Activated CD4-positive, alpha-beta T cell treated with anti-CD3 and anti-CD28 coated beads, Interleukin-2, Interleukin-6, amounts not matched to agents 100 ng/mL and 50 ng/mL, durations not matched to agents 16 hours and 8 hours (primary cell): ENCODE measurements at places on chromosomes 6 and 20.

GRCh38 chr20:56409956-56410355 lies 2.1 kb upstream of the CASS4 start:
- DNase-seq: no peak

GRCh38 chr20:3896853-3897583 lies 7.8 kb downstream of the PANK2 start:
- no peak for DNase-seq

GRCh38 chr6:143337201-143337949 lies 113.1 kb downstream of the ADAT2 start:
- DNase-seq: peak; percentile 52

GRCh38 chr6:75268988-75269354 lies 15.6 kb downstream of the TMEM30A start:
- no peak for DNase-seq

GRCh38 chr20:2750491-2751251 lies 49.8 kb downstream of the CPXM1 start:
- peak; percentile 15 for DNase-seq

DNA sequence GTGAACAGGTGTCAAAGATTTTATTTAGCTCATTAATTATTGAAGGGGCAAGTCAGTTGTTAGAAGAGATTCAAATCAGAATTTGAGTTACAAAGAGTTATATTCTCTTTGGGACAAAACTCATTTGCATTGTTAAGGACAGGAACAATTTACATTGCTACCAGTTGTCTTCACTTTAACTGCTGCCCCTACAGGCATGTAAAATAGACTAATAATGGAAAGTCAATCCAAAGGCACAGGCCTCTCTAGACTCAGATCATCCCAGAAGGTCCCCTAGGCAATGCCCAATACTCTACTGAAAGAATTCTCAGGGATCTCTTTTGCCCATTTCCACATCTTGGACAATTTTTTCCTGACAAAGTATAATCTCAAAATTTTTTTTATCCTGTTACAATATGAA lies 95.7 kb downstream of the SCP2D1 start:
- DNase-seq: no peak

DNA sequence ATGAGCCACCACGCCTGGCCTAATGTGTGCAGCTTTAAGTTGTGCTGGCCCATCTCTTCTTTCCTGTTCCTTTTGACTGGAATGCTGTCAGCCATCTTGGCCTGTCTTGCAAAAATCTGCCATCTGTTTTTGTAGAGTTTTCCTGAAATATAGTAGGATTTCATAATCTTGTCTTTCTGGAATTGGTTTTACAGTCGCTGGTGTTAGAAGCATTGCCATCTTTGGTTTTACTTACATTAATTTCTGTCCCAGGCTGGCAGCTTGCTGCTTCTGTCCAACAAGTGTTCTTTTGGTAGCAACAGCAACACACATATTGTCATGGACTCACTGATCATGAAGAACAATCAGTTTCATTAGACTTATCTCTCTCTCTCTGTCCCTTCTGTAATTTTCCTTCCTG lies 29.1 kb upstream of the TULP1 start:
- no peak for DNase-seq

DNA sequence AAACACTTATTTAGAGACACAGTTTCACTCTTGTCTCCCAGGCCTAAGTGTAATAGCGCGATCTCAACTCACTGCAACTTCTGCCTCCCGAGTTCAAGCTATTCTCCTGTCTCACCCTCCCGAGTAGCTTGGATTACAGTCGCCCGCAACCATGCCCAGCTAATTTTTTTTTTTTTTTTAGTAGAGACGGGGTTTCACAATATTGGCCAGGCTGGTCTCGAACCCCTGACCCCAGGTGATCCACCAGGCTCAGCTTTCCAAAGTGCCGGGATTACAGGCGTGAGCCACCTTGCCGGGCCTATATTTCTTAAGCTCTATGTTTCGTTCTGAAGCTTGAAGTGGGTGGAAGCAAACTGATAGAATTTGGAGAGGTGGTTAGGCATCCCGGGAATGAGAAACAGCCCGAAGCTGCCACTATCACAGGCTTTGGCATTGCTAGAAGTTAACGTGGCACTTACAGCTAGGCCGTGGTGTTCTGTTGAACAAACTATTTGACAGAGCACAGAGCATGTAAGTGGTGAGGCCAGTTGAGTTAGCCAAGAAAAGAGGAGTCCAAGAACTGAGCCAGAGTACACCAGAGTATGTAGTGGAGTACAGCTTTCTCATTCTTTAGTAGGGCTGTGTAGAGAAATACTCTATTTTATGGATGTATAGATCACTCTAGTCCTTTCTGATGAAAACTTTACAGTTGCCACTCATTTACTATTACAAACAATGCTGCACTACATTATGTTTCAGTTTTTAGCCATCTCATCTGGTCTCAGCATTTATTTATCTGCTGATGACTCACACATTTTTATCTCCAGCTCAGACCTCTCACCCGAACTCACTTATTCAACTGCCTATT lies 62.0 kb upstream of the HFE start:
- peak; percentile 50 for DNase-seq

DNA sequence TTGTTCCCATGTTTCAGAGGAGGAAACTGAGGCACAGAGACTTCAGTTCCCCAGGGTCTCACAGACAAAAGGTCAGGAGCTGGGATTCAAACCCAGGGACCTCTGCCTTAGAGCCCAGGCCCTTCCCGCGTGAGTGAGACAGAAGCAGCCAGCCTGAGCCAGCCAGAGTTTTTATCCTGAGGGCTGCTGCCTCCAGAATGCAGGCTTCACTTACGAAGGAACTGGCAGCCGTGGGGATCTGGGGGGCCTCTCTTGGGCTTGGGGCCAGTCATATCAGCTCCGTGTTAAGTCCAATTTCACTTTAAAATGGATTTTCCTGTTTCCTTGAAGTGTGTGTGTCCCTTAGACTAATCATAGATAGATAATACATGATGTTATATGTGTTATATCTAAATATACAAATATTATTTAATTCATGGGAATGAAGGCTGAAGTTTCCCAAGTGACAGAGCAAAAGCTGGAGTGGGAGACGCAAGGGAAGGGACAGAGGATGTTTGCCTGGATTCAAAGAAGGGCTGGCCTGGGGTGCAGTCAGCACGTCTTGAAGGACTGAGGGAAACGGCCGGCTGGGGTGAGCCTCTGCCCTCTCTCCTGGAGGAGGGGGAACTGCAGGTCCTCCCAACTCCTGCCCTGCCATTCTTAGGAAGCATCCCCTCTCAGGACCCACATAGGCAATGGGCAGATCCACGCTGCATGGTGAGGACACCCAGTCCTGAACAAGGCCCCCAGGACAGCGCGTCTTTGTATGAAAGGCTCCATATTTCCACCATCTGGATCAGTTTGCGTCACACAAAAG lies 320.1 kb downstream of the CDH4 start:
- no peak for DNase-seq

- no peak for DNase-seq
Measured at GRCh38 chr6:3292431-3293197, 33.9 kb downstream of the PSMG4 start.

DNA sequence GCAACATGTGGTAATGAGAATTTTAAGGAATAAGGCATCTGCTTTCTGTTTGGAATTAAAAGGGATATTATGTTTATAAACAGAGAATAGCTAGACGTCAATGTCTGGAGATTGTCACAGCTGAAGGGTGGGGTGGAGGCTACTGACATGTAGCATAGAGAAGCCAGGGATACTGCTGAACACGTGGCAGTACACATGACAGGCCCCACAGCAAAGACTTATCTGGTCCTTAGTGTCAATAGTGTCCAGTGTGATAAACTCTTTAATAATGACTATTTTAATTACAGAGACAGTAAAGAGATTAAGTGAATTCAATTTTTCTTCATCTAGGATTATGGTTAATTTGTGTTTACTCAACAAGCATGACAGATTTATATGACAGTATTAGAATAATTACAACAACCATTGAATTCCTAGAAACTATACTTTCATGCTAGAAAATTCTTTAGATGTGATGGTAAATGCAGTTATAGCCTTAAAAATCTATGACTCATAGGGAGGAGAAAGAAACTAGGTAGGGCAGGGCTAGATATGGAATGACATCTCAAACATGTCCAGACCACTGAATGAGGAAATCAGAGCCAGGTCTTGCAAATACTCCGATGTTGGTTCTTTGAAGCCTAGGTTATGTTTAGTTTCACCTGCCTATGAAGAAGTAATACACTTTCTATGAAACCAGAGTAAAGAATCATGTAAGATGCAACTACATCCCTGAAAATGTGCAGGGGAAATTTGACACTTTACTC lies 399.5 kb downstream of the PHF3 start:
- no peak for DNase-seq

- DNase-seq: no peak
Measured at GRCh38 chr6:67766057-67766456, 869.0 kb upstream of the ADGRB3 start.

DNA sequence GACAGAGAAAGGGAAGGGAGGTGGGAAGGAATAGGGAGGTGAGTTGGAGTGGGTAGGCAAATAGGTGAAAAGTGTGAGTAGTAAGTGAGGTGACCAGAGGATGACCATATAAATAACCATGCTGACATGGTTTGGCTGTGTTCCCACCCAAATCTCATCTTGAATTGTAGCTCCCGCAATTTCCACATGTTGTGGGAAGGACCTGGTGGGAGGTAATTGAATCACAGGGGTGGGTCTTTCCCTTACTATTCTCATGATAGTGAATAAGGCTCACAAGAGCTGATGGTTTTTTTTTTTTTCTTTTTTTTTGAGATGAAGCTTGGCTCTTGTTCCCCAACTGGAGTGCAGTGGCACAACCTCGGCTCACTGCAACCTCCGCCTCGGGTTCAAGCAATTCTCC lies 21.5 kb upstream of the SMIM13 start:
- DNase-seq: no peak

- peak; percentile 5 for DNase-seq
Measured at GRCh38 chr20:46507760-46508407, 5.5 kb downstream of the ZNF334 start.

- DNase-seq: no peak
Measured at GRCh38 chr20:38143646-38144554, 21.2 kb downstream of the TGM2 start.

DNA sequence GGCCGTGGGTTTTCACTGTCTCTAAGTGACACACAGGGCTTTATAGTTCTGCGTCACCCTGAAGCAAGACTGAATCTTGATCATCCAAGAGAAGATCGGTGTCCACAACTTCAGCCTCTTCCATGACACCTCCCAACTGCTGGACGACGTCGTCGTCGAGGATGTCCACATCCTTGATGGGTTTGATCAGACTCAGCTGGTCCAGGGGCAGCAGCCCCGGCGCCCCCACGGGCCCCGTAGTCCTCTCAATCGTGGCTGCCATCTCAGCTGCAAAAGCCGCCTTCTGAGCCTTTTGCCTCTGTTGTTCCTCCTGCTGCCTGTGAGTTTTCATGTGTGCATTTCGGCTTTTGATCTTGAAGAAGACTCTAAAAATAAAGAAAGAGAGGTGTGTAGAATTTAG lies 10.6 kb upstream of the MRPS10 start:
- no peak for DNase-seq

- no peak for DNase-seq
Measured at GRCh38 chr20:46832555-46832954, 62.1 kb upstream of the EYA2 start.

DNA sequence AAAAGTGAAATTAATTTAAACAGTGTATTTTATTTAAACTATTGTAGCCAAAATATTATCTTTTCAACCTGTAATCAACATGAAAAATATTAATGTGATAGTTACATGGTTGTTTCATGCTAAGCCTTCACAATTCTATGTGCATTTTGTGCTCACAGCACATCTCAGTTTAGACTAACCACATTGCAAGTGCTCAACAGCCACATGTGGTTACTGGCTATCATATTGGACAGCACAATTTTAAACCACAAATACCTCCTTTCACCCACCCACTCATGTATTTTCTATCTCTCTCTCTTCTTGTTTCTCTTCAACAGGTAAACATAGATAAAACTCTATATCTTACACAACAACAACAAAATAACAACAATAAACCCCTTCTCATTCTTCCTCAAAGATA lies 12.5 kb upstream of the HS3ST5 start:
- no peak for DNase-seq

DNA sequence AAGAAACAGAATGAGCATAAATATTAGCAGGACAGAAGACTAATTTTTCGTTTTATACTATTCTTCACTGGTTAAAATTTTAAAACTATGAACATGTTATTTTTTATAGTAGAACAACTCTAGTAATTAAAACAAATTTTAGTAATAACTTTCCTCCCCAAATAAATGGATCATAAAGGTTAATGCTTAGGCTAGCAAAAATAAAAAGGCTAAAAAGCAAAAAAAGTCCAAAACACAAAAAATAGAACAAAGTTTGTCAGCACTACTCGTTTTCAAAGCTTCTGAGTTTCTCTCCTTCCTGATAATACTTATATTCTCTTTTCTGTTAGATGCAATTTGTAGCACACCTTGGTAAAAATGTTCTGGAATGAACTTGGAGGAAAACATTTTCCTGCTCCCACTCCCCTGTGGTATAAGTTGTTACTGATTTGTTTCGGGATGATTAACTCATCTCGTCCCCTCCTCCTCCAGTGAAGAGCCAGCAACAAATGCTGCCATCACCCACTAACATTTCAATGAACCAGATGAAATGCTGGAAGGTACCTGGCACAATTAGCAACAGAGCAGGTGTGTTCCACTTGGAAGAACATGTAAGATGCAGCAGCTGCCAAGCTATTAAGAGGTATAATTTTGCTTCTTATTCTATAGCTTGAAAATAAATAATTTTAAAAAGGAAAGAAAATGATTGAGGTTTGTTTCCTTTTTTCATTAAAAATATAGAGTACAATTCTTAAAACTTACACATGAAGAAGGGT lies 130.5 kb downstream of the MYB start:
- no peak for DNase-seq

- no peak for DNase-seq
Measured at GRCh38 chr6:169288591-169288990, 34.9 kb upstream of the THBS2 start.

- DNase-seq: no peak
Measured at GRCh38 chr20:61832181-61832580, 233.5 kb downstream of the TAF4 start.

- DNase-seq: no peak
Measured at GRCh38 chr6:56927538-56928453, 27.1 kb upstream of the BEND6 start.

GRCh38 chr6:113693851-113694250 lies 163.3 kb upstream of the MARCKS start:
- no peak for DNase-seq

- DNase-seq: no peak
Measured at GRCh38 chr6:170452767-170453545, 100.2 kb downstream of the PSMB1 start.

- DNase-seq: no peak
Measured at GRCh38 chr6:28979679-28980078, 25.4 kb downstream of the ZNF311 start.

GRCh38 chr6:120202878-120203277 lies 853.3 kb upstream of the MAN1A1 start:
- DNase-seq: no peak
